Mesendoderm (in vitro differentiated cells): ENCODE measurements at places on chromosomes 5 and 9.
A peak's percentile ranks its signal among the peaks of the same experiment; 100 is the strongest.

DNA sequence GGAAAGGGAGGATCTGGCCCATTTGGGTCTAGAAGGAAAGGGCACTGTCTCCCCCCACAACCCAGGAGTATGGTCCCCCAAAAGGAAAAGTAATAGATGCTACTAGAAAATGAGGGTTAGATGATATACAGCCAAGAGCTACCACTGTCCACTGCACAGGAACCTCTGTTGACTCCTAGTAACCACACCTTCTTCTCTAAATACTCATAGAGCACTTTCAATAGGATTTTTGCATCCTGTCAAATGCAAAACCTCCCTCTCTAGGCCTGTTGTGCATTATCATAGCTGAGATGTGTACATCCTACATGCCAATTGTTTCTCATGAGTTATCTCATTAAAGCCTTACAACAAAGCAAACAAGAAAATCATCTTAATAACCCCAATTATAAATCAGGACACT lies 66.8 kb downstream of the THBS4 start:
- DNase-seq: no peak
- H3K27me3 ChIP-seq: no peaks in the 10 kb centered on the region
- H3K36me3 ChIP-seq: no peaks in the 10 kb centered on the region

- H3K27ac ChIP-seq: no peak overlapping the region
- no peaks in the 10 kb centered on the region for H3K36me3 ChIP-seq
- DNase-seq: no peak
- H3K4me3 ChIP-seq: no peak overlapping the region
- no peaks in the 10 kb centered on the region for H3K27me3 ChIP-seq
- no peaks in the 10 kb centered on the region for H3K4me1 ChIP-seq
These were observed 56.1 kb downstream of the MTREX start for GRCh38 chr5:55363856-55364255.

DNA sequence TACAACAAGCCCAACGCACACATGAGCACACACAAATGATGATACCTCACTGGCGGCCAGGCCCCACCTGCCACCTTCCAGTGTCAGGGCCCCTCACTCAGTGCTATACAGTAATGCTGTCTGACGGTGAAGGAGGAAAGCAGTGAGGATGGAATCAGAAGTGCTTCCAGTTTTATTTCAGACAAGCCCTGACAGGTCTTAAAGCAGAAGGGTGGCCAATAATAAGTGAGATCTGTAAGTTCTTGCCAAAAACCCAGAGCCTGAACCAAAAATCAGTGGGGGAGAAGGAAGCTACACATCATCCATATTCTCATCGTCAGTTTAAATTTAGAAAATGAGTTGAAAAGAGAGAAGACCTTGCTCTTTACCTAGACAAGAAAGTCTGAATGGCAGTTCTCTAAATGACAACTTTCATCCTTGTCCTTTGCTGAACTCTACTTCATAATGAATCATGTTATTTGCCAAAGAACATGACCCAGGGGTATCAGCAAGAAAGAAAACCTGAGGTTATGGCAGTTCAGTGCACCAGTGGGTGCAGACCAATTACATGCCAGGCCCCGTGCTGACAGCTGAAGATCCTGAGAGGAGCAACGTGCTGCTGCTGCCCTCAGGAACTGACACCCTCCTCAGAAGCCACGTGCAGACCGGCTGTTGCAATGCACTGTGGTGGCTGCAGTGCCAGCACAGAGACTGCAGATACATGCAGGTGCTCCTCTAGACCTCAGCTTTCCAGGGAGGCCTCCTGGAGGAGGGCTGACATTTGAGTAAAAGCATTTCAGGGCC lies 118.7 kb downstream of the DROSHA start:
- no peak overlapping the region for H3K4me3 ChIP-seq
- H3K27ac ChIP-seq: no peak overlapping the region
- no peaks in the 10 kb centered on the region for H3K36me3 ChIP-seq
- no peaks in the 10 kb centered on the region for H3K27me3 ChIP-seq
- DNase-seq: no peak

GRCh38 chr9:134268747-134269146 lies 57.5 kb upstream of the RXRA start:
- H3K36me3 ChIP-seq: no peaks in the 10 kb centered on the region
- H3K27ac ChIP-seq: no peak overlapping the region
- no peaks in the 10 kb centered on the region for H3K27me3 ChIP-seq
- no peaks in the 10 kb centered on the region for H3K4me1 ChIP-seq
- no peak for DNase-seq

GRCh38 chr9:125990186-125990792 lies 243.1 kb downstream of the PBX3 start:
- DNase-seq: no peak
- no peak overlapping the region for H3K27ac ChIP-seq
- H3K27me3 ChIP-seq: no peaks in the 10 kb centered on the region
- no peaks in the 10 kb centered on the region for H3K4me1 ChIP-seq
- no peak overlapping the region for H3K4me3 ChIP-seq
- H3K36me3 ChIP-seq: no peaks in the 10 kb centered on the region

DNA sequence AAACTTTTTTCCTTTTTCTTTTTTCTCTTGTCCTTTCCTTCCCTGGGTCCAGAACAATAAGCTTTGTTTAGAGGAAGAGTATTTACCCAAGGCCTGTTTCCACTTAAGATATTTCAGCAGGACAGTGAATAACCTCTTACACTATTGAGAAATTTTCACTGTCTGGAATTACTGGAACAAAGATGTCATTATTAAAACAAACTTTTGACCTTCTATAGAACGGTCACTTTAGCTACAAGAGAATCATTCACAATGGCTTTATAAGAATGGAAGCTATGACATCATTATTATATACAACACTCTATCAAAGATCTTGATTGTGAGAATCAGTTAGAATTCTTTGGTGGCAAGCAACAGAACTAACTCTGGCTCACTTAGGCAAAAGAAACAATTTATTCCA lies 22.0 kb upstream of the ARHGAP26 start:
- H3K4me1 ChIP-seq: peaks cover 2% of the 10 kb centered on the region
- no peaks in the 10 kb centered on the region for H3K36me3 ChIP-seq
- peaks cover 1% of the 10 kb centered on the region for H3K27me3 ChIP-seq

- H3K4me1 ChIP-seq: no peaks in the 10 kb centered on the region
- H3K4me3 ChIP-seq: no peak overlapping the region
- H3K27me3 ChIP-seq: no peaks in the 10 kb centered on the region
- DNase-seq: peak; percentile 56
- H3K36me3 ChIP-seq: no peaks in the 10 kb centered on the region
These were observed 118.3 kb downstream of the SLC1A3 start for GRCh38 chr5:36724467-36725332.

DNA sequence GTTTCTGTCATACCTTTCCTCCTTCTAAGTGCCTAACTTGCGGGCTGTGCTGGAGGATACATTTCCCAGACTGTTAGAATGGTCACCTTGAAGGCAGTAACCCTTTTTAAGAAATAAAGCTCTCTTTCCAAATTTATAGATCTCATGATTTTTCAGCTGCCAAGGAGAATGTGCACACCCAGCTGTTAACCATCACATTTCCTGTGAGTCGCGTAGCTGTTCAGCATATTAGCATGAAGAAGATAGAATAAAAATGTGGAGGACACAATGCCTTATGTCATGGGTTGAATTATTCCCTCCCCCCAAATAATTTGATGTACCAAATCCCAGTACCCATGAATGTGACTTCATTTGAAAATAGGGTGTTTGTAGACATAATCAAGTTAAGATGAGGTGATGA lies 729.4 kb downstream of the MTRR start:
- DNase-seq: no peak
- no peaks in the 10 kb centered on the region for H3K36me3 ChIP-seq
- H3K27ac ChIP-seq: no peak overlapping the region
- H3K4me1 ChIP-seq: no peaks in the 10 kb centered on the region
- H3K4me3 ChIP-seq: no peak overlapping the region

GRCh38 chr5:60519372-60519771 lies 180.6 kb downstream of the DEPDC1B start:
- H3K4me3 ChIP-seq: no peak overlapping the region
- no peaks in the 10 kb centered on the region for H3K27me3 ChIP-seq
- DNase-seq: no peak
- no peak overlapping the region for H3K27ac ChIP-seq
- H3K4me1 ChIP-seq: no peaks in the 10 kb centered on the region

DNA sequence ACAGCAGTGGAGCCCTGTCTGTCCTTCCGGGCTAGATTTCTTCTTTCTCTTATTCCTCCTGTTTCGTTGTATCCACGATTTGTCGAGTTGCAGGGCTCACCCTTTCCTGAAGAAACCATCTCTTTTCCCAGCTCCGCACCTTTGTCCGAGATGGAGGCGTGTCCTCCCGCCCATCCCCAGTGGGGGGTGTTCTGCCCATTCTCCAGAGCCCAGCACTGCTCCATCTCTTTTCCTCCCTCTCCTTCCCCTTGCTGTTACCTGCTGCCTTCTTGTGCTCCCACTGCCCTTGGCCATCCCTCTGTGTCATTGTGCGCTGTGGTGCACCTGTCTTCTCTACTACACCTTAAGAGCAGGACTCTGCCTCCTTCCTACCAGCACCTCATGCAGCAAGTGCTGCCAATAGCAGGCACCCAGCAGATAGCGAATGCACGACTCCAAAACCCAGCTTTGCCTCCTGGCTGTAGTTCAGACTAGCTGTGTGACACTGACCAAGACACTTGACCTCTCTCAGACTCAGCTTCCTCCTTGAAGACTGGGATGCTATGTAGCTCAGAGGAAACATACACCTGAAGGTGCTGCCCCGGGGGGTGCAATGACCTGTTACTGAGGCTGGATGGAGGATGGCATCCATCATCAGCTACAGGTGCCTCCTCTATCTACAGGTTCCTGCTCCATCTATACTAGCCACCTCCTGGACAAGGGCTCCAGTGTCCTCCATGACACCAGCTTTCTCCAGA lies 8.9 kb downstream of the OR13J1 start:
- H3K4me1 ChIP-seq: no peaks in the 10 kb centered on the region
- no peak overlapping the region for H3K4me3 ChIP-seq
- H3K27ac ChIP-seq: no peak overlapping the region
